ENCODE measurements at places on chromosomes 5 and 9. TPM values are rescaled to one million over a fixed set of nuclear protein-coding genes. Genes with fewer than 3 reads are reported as not detected.

DNA sequence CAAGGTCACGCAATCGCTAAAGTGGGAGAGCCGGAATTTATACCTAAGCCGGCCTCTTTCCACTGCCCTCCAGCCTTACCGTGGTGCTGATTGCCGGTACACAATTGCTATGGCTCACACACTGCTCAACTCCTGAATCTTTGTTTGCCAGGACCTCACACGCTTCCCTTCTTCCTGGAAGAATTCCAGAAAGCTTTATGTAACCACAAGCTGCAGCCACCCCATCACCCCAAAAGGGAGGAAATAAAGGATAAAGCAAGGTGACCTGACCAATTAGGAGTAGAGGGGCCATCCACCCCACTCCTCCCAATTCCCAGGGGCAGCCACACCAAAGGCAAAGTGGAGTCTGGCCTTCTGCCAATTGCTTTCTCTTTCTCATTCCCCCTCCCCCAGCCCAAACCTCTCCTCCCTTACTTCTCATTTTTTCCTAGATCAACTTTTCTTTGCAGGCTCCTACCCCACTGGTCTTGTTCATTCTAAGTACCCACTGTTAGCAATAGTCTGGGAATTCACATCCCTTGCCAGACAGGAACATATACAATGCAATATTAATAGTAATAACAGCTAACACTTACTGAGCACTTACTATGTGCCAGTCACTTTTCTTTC is 18.0 kb upstream of the CDC23 start:
- no peak for ATAC-seq

GRCh38 chr9:3525096-3525835 is 535 bp downstream of the RFX3 start:
- peak; percentile 2 for ATAC-seq

DNA sequence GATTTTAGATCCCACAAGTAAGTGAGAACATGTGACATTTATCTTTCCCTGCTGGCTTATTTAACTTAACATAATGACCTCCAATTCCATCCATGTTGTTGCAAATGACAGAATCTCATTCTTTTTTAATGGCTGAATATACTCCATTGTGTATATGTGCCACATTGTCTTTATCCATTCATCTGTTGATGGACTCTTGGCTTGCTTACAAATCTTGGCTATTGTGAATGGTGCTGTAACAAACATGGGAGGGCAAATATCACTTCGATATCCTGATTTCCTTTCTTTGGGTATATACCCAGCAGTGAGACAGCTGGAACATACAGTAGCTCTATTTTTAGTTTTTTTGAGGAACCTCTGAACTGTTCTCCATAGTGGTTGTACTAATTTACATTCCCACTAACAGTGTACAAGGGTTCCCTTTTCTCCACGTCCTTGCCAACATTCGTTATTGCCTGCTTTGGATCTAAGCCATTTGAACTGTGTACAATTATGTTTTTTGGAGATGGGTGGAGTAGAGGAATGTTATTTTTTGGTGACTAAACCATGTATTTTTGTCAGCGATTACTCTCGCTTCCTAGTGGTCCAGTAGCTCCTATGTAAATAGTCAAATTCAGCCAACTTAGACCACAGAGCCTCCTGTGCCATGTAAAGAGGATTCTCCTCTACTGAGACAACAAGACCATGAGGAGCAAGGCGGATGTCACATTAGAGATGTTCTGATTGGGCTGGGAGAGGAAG is 60.6 kb downstream of the TNFSF15 start:
- no peak for ATAC-seq

Gene MLANA
- total RNA-seq: not detected

Gene PRR16
- not detected for total RNA-seq

DNA sequence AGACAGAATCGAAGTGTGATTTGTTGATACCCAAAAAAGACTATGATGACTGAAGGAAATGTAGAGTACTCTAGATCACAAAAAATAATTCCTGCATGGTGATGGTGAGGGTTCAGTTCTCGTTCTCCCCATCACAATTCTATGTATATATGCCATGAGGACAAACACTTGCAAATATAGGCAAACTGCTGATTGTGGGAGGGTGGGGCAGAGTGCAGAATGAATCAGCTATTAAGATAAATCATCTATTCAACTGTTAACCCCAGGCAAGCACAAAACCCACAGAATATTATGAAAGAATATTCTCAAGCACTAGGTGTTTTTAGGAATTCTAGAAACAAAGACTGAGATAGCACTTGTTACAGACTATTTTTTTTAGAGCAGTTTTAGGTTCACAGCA is 13.9 kb upstream of the UBLCP1 start:
- ATAC-seq: no peak

GRCh38 chr9:29129763-29130162 is 1556.5 kb upstream of the C9orf72 start:
- no peak for ATAC-seq

DNA sequence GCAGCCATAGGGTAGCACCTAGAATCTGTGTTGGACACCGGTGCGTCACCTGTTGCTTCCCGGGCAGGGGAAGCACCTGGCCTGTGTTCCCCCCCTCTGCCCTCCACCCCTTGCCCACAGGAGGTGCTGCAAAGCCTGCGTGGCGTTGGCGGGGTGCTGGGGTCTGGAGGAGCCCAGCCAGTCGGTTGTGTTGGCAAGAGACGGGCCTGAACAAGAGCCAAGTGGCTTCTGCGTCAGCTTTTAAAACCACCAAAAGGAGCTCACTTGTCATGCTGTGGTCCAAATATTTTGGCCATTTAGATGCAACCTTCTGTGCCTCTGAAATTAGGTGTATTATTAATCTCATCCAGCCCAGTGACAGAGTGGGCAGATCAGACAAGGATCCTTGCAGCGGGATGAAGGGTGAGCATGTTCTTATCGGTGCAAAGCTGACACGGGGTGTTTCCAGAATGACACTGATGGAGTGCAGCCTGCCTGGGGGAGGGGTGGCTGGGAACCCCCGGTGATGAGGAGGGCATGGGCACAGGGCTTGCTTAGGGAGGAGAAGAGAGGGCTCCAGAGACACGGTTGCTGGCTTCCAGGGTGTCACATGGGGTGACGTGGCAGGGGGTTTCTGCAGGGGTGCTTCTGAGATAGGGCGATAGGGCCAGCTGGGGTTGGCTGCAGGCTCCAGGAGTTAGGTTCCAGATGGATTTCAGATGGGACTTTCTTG is 9.7 kb upstream of the RXRA start:
- ATAC-seq: no peak

Data from activated T-helper 17 cell treated with anti-CD3 and anti-CD28 coated beads, Interleukin-2, amount 50 U/mL, for 72 hours (primary cell).